Fibroblast of skin of left quadriceps (primary cell): ENCODE measurements at places on chromosomes 16 and 17.

DNA sequence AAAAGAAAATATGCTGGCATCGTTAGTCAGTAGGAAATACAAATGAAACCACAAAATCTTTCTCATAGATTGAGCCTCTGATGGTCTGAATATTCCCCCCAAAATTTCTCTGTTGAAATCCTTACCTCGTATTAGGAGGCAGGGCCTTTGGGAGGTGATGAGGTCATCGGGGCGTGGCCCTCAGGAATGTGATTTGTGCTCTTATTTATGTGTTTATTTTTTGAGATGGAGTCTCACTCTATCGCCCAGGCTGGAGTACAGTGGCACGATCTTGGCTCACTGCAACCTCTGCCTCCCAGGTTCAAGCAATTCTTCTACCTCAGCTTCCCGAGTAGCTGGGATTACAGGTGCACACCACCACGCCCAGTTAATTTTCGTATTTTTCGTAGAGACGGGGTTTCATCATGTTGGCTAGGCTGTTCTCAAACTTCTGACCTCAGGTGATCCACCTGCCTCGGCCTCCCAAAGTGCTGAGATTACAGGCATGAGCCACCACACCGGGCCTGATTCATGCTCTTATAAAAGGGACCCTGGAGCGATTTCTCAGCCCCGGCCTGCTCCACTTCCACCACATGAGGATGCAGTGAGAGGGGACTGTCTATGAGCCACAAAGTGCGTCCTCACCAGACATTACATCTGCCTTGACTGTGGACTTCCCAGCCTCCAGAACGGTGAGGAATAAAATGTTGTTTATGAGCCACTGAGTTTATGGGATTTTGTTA is 53.1 kb downstream of the DNAH17 start:
- no peak for DNase-seq

GRCh38 chr16:10196999-10197398 is 14.8 kb upstream of the GRIN2A start:
- DNase-seq, result no peak

DNA sequence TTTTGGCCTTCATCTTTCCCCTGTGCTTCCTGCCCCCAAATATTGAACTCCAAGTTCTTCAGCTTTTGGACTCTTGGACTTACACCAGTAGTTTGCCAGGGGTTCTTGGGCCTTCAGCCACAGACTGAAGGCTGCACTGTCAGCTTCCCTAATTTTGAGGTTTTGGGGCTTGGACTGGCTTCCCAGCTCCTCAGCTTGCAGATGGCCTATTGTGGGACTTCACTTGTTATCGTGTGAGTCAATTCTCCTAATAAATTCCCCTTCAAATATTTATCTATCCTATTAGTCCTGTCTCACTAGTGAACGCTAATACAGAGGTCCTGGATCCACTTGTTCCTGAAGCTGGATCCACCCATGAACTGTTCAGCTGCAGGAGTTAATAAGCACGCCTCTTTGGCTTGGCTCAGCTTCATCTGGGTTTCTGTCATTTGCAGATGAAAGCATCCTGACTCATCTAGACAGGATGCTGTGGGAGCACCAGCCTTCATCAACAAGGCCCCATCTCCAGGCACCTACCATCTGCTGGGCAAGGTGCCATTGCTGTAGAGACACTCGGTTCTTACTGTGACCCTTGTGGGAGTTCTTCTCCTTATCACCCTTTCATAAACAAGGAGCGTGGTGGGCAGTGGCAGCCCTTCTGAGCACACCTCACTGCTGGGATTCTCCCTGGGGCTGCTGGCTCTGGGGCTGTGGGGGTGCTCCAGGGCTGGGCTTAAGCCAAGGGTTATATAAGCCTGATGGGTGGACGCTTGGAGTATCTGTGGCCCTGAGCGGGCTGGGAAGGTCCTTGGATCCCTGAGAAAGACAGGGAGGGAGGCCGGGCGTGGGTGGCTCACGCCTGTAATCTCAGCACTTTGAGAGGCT is 23.1 kb downstream of the LAT start:
- DNase-seq, result peak; percentile 8

- no peak for DNase-seq
These were observed 447.3 kb downstream of the HS3ST3B1 start for GRCh38 chr17:14748036-14748710.

DNA sequence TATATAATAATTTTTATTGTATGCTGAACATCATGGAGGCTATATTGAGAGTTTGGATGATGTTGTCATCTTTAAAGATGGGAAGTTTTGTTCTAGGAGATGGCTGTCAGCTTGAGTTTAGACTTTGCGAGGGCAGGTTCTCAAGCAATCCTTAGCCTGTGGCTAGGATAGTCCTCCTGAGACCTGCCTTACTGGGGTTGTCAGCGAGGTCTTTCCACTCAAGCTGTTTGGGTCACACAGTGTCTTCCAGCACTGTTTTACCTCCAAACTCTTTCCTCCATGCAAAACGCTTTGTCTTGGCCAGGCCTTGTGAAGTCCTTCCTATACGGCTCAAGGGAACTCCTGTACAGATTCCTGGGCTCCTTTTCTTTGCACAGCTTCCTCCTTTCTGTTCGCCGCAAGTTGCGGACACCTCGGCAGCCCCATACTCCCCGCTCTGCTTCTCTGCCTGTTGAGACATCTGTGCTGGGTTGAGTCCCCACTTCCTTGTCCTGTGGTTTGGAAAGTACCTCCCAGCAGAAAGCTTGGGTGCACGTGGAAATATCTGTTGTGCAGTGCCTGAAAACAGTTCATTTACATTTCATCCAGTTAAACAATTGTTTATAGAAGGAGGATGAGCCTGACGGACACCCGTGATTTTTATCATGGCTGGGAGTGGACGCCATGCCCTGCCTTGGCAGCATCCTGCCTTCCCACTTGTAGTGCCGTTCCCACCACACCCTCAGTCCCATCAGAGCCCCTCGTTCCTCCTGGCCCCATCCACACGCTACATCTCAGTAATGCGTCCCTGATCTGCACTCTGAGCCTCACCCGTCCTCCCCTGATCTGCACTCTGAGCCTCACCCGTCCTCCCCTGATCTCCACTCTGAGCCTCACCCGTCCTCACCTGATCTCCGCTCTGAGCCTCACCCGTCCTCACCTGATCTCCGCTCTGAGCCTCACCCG is 55.0 kb upstream of the CBFA2T3 start:
- no peak for DNase-seq

DNA sequence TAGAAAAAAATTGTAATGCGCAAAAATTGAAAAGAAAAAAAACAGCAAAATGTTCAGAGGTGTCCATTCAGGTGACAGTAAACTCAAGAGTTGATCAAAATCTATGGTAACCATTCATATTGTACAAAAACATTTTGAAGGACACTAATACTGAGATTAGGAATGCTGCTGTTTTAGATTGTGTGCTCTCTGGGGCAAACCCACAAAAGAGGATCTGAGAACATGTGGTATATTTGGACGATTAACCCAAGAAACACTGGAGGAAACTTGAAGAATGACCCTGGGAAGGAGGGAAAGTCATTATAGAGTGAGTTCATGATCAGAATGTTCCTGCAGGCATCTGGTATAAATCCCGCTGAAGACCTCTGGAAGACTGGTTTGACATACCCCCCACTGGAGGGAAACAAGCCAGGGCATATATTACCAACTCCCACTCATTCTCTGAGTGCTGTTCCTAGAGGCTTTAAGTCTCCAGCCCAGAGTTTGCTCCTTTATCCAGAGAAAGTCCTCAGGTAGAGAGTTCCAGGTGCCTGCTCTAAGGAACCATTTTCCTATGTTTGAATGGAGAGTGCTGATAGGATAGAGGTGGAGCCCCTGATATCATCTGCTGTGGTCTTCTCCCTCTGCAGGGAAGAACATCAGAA is 1.2 kb downstream of the KRTAP4-2 start:
- no peak for DNase-seq

GRCh38 chr16:85249418-85250146 is 137.3 kb upstream of the CIBAR2 start:
- no peak for DNase-seq

DNA sequence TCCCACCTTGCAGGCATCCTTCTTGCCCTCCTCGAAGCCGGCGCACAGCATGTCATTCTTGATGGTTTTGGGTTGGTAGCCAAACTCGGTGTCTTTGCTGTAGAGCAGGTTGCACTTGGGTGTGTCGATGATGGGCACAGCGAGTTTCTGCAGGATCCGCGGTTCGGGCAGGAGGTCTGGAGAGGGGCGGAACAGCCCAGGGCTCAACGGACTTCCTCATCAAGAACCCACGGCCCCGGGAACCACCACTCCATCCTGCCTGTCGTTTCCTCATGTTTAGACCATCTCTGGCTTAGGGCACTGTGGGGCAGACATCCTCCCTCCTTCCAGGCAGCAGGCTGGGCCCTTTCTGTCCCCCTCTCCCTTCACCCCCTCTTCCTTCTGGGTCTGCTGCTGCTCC is 6.5 kb downstream of the PRSS27 start:
- no peak for DNase-seq

GRCh38 chr16:13936155-13936554 is 16.2 kb downstream of the ERCC4 start:
- DNase-seq, result no peak

DNA sequence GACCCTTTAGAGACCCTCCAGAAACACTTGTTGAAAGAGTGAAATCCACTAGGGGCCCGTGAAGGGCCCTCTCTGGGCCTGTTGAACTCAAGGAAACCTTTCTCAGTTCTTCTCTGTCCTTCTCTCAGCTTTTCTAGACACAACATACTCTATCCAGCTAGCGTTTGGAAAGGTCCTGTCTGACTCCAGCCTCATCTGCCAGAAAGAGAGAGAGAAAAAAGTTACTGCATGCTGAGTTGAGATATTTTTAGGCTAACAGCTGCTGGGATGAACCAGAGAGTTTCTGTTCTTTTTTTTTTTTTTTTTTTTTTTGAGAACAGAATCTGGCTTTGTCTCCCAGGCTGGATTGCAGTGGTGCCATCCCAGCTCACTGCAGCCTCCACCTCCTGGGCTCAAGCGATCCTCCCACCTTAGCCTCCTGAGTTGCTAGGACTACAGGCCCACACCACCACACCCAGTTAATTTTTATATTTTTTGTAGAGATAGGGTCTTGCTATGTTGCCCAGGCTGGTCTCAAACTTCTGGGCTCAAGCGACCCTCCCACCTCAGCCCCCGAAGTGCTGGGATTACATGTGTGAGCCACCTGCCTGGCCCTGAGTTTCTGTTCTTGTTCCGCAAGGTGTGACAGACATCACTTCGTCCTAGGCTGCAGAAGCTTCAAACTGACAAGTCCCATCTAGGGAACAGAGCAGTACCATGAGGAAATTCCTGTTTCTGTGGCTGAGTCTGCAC is 14.9 kb upstream of the TEX2 start:
- DNase-seq, result no peak

GRCh38 chr17:77716289-77716926 is 242.1 kb upstream of the TNRC6C start:
- DNase-seq, result no peak

- DNase-seq, result no peak
These were observed 7.5 kb upstream of the MPHOSPH6 start for GRCh38 chr16:82177555-82177954.

DNA sequence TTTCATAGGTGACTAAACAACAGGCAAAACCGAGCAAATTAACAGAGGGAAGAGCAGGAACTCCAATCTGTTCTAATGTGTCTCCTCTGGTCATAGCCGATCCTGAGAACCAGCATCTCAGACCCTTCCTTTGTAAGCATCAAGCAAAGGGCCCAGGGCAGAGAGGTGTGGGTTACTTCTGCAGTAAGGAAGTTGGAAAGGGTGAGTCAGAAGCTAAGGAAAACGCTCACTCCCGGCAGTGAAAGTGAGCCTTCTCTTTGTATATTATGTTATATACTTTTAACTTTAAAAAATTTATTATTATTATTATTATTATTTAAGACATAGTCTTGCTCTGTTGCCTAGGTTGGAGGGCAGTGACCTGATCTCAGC is 77.7 kb downstream of the MRM3 start:
- no peak for DNase-seq

DNA sequence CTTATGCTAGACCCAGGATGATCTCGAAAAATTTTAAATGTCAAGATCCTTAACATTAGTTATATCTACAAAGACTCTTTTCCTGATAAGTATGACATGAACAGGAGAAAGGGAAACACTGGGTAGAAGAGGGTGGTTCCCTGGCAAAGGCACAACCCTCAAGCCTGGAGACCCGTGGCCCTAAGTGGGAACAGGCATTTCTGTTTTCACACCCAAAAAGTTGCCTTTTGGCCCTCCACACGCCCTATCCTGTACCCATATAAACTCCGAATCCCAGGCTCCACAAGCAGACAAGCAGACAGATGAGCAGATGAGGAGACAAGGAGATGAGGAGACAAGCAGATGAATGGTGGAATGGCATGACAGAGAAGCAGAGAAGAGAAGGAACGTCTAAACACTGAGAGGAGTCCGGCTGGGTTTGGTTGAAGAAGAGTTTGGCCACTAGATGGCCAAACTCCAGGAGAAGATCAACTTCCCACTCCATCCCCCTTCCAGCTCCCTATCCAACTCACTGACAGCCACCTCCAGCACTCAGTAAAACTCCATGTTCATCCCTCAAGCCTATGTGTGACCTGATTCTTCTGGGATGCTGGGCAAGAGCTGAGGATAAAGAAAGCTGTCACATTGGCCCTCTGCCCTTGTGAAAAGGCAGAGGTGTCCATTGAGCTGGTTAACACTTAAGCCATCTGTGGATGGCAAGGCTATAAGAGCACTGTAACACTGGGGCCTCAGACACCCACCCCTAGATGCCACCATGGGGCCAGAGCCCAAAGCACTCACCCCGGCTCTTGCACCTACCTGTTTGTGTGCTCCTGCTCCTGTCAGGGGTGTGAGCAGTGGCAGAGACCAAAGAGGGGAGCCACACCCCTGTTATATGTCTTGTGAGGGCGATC is 139.6 kb upstream of the FAM20A start:
- no peak for DNase-seq

- no peak for DNase-seq
These were observed 225.9 kb downstream of the SEC14L1 start for GRCh38 chr17:77366558-77367245.

- peak; percentile 93 for DNase-seq
These were observed 5.8 kb upstream of the KIFC3 start for GRCh38 chr16:57807968-57808528.

DNA sequence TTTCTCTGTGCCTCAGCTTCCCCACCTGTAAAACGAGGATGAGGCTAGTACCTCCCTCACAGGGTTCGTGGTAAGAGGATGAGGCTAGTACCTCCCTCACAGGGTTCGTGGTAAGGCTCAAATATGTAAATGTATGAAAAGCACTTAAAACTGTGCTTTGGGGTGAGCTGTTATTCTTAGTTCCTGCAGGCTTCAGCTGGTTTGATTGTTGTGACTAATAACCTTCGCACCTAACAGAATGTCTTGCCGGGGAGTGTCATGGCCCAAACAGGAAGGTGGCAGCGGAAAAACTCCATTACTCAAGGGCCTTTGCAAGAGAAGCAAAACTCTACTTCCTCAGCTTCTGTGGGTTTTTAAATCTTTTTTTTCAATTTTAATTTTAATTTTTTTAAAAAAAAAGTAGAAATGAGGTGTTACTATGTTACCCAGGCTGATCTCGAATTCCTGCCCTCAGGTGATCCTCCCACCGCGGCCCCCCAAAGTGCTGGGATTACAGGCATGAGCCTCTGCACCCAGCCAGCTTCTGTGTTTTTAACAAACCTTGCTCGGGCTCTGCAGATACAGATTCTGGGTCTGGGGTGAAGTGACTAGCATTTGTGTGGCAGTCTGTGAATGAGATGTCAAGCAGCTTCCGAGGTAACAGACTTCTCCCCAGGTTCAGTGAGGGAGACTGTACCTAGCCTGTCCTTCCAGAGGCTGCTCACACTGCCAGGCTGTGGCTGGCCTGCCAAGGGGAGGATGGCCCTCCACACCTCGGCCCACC is 103.0 kb downstream of the RAB11FIP4 start:
- no peak for DNase-seq
